ENCODE measurements at places on chromosomes 11 and 22. TPM values are rescaled to one million over a fixed set of nuclear protein-coding genes. Genes with fewer than 3 reads are reported as not detected.

Gene SCGB1D2
- total RNA-seq: not detected

Gene WEE1
- total RNA-seq: 39.5 TPM

Gene MRGPRX4
- not detected for total RNA-seq

Gene TMA7B
- not detected for total RNA-seq

Gene HSPB2
- not detected for total RNA-seq

Gene MMP11
- total RNA-seq: 5.3 TPM

Gene OR5T2
- not detected for total RNA-seq

Gene PANX2
- 1.7 TPM for total RNA-seq

Gene GLYATL1
- total RNA-seq: not detected

Gene OR8D1
- total RNA-seq: not detected

Gene TEAD1
- 54.3 TPM for total RNA-seq

Gene UPB1
- total RNA-seq: 0.40 TPM

Gene CAVIN3
- 145 TPM for total RNA-seq

Gene RASSF10
- 0.22 TPM for total RNA-seq

Gene DEPDC7
- total RNA-seq: 0.66 TPM

Gene SRPRA
- total RNA-seq: 104 TPM

Gene DERL3
- 0.66 TPM for total RNA-seq

Gene GAS2
- total RNA-seq: 1.3 TPM

Gene P2RX6
- total RNA-seq: 0.22 TPM

Gene MUC5AC
- total RNA-seq: not detected

Gene ANGPTL5
- 0.13 TPM for total RNA-seq

Gene NUMA1
- total RNA-seq: 164 TPM

Gene RIMBP3C
- not detected for total RNA-seq

Gene OR52N4
- not detected for total RNA-seq

Gene RIMBP3B
- not detected for total RNA-seq

Gene OR4D11
- total RNA-seq: not detected

Gene TNNI2
- total RNA-seq: not detected
